ENCODE measurements at places on chromosomes 4 and X.

GRCh38 chrX:31540313-31540712, 468.5 kb upstream of the FTHL17 start:
- no peak for DNase-seq

DNA sequence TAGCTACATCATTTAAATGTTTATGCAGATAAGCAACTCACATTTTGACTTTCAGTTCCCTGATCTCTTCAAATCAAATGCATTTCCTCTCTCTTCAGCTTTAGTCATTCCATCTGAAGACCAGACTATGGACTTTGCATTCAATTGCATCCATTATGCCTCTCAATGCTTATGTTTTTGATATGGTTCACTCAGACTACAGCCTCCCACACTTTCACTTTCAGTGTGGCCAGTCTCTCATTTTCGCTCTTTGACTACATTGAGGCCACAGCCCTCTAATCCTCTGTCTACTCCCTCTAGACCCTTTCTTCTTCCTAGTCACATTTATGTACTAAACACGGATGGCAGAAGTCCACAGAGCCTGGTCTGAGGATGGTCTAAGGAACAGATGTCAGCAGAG, 24.5 kb upstream of the VEGFC start:
- no peak for DNase-seq

DNA sequence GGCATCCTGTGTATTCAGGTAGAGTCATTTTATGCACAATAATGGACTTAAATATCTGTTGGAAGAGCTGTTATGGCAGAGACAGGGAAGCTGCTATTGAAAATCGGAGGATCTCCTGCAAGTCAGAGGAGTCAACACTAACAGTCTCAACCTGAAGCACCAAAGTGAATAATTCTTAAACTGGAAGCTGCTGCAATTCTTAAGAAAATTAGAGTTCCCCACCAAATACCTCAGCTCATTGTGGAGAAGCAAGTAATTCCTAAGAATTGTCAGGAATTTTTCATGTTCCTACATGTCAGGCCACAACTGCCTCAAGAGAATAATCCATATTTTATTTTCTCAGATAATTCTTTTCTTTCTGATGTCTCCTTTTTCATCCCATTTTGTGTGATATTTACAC, 892.6 kb upstream of the LCORL start:
- DNase-seq = no peak

DNA sequence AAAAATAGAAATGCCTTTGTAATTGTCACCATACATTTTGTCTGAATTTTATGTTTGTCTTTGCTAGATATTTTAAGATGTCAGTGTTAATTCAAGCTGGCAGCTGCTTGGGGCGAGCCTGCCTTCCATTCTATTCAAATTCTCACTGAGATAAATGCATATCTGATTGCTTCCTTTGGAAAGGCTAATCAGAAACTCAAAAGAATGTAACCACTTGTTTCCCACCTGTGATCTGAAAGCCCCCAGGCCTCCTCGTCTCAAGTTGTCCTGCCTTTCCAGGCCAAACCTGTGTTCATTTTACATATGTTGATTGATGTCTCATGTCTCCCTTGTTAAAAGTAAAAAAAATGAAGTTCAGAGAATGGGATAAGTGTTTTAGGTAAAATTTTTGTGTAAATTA, 318.7 kb upstream of the TECRL start:
- DNase-seq = no peak

- DNase-seq = no peak
These were observed 65.5 kb upstream of the TRIM2 start for GRCh38 chr4:153138736-153139135.

- DNase-seq = no peak
These were observed 37.6 kb downstream of the CCNQ start for GRCh38 chrX:153561337-153561736.
